Retina (tissue), 1 donor: ENCODE measurements at places on chromosomes 7 and 10.
A peak's percentile ranks its signal among the peaks of the same experiment; 100 is the strongest.

GRCh38 chr10:119723624-119724023, 2.2 kb upstream of the INPP5F start:
- no peak for DNase-seq

DNA sequence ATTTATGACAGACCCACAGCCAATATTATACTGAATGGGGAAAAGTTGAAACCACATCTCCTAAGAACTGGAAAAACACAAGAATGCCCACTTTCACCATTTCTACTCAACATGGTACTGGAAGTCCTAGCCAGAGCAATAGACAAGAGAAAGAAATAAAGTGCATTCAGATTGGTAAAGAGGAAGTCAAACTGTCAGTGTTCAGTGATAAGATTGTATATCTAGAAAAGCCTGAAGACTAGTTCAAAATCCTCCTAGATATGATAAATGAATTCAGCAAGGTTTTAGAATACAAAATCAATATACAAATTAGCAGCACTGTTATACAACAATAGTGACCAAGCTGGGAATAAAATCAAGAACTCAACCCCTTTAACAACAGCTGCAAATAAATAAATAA, 6.9 kb upstream of the ZNF138 start:
- DNase-seq = no peak

- DNase-seq = no peak
These were observed 57.2 kb upstream of the BET1 start for GRCh38 chr7:94061326-94061725.

- DNase-seq = no peak
These were observed 55.9 kb downstream of the ATXN7L1 start for GRCh38 chr7:105820363-105821066.

DNA sequence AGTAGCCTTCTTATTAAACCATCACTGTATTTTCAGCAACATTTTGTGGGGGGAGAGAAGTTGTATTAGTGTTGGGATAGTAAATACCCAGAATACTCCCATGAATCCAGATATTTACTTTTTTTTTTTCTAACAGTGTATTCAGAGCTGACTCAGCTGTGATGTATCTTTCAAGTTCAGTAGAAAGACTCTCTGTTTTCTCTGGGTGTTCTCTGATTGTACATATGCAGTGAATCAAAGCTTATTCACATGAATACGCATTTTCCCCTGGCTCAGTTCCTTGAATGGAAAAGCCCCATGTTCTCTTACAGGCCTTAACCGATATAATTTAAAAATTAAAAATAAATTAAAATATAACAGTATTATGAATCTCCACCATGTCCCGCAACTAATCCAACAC, 1.3 kb downstream of the TFPI2 start:
- DNase-seq = no peak

- no peak for DNase-seq
These were observed 131.9 kb downstream of the CALCR start for GRCh38 chr7:93442478-93443224.

- DNase-seq = peak; percentile 88
These were observed 517.5 kb upstream of the GALNT17 start for GRCh38 chr7:70614237-70615045.

- peak; percentile 12 for DNase-seq
These were observed 590.2 kb downstream of the MAGI2 start for GRCh38 chr7:78863281-78863680.

DNA sequence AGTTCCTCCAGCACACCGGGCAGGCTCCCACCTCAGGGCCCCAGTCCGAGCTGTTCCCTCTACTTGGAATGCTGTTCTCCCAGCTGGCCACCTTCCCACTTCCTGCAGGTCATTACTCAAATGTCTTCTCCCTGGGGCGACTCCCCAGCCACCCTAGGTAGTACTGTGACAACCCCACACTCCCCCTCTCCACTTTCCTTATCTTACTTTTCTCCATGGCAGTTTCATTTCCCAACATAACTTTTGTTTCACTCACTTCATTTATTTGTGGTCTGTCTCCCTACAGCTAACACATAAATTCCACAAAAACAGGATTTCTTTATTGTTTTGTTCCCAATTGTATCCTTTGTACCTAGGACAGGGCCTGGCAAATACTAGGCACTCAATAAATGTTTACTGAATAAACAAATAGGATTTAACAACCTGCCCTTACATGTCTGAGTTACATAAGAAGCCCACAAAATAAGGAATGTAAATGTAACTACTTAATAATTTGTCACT, 76.5 kb downstream of the JAZF1 start:
- DNase-seq = no peak

DNA sequence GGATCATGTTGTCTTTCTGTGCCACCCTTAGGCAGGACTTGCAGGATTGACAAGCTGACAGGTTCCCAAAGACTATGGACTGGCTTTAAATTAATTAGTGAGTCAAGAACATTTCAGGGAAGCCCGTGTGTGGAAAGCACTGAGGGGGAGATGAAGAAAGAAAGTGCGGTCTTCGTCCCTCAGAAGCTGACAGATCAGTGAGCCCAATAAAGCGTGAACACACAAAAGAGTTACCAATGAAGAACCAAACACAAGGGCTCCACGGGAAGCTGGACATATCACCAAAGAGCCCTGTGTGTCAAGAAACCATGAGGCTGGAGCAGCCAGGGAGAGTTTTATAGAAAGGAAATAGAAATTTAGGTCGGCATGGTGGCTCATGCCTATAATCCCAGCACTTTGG, 725.8 kb downstream of the PARD3 start:
- peak; percentile 52 for DNase-seq

DNA sequence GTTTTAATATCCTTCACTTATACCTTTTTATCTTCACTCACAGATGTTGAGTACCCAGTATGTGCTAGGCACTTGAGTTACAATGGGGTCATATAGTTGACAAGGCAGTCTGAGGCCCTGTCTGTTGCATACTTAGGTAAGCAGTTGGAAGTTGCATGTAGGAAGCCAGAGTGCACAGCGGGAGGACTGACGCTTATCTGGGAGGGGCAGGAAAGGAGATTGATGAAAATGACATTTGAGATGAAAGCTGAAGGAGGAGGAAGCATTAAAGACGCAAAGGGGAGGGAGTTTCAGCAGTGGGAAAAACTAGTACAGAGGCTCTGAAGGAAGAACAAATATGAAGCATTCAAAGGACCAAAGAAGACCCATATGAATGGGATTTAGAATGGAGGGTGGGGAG, 266.2 kb downstream of the HTR7 start:
- no peak for DNase-seq

GRCh38 chr7:28955718-28956607, 2.2 kb downstream of the TRIL start:
- DNase-seq = peak; percentile 91

GRCh38 chr10:125788156-125789034, 12.8 kb upstream of the MMP21 start:
- DNase-seq = no peak

GRCh38 chr7:20735346-20736065, 51.2 kb downstream of the SP8 start:
- no peak for DNase-seq

DNA sequence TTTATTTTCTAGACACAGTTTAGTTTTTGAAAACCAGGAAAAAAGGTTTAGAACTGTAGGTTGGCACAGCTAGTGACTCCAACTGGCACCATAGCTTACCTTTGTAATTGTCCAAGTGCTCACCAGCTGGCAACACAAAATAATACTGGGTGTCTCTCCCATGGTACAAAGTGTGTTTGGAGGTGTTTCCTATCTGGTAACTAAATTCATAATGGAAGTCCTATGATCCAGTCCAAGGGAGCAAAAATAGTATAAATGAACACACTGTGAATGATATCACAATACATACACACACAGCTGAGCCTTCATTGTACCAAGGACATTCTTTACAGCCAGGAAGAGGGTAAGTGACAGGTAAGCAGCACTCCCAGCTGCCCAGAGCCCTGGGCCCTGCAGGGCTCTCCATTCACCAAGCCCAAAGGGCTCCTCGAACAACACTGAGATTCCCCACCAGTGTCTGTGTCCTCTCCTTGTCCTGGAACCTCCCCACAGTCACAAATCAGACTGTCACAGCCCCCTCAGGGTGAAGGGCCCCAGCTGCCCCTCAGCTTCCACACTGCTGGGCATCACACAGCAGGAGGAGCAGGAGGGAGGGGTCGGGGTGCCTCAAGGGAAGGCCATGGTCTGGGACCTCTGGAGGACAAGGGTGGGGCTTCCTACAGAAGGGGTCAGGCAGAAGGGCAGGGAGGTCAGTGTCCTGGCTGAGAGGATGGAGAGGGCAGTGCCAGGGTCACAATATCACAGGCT, 72.1 kb downstream of the PKD1L1 start:
- no peak for DNase-seq

DNA sequence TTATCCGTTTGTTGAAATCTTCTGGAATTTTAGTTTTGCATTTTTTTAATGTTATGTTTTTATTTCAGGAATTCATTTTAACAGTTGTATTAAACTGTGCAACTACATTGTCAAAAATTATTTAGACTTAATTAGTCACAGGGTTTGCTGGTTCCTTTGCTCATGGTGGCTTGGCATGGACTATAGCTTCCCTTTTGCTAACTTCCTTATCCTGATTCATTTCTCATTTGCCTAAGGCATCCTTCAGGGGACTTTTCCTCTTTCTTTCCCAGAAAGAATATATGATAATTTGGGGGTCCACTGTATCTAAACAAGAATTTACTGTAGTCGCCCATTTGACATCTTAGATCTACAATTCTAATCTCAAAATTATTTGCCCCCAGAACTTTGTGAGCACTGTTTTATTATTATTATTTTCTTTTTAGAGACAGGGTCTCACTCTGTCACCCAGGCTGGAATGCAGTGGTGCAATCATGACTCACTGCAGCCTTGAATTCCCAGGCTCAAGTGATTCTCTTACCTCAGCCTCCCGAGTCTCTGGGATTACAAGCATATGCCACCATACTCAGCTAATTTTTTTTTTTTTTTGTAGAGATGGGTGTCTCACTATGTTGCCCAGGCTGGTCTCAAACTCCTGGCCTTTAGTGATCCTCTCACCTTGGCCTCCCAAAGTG, 13.9 kb downstream of the FIGNL1 start:
- no peak for DNase-seq

GRCh38 chr7:17771901-17772408, 168.3 kb downstream of the SNX13 start:
- DNase-seq = no peak

DNA sequence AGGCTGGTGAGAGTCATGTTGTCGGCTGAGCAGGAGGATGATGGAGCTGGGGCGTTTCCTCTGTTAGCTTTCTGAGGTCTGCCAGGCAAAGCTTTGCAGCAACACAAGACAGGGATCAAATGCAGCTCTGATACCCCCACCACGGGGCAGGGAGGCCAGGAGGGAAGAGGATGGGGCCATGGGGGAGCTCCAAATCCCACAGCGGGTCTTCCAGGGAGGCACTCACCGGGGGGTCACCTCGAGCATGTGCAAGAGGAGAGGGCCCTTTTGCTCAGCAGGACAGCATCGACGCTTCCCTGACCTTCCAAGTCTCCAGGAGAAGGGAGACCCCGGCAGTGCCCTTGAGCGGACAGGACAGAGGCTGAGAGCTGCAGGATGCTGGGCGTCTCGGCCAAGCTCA, 127.5 kb downstream of the WDR37 start:
- DNase-seq = no peak

DNA sequence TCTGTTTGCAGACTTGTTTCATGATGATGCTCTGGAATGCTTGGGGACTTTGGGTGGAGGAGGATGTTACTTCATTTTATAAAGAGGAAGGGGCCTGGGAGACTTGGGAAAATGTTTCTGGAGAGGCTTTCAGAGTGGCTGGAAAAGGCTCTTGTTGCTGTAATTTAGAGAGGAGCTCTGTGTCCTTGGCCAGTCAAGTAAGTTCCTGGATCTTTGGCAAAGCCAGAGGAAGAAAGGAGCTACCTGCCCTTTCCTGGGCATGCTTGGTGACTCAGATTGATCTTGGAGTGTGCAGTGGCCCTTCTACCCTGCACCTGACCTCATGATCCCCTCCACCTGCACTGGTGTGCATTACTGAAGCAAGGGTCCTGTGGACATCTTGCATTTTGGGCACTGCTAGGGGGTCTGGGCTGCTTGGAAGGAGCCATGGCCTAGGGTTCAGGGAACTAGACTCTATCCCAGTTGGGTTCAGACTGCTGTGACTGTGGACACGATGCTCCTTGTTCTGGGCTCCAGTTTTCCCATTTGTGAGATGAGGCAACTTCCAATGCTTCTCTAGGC, 56.1 kb downstream of the ADCYAP1R1 start:
- no peak for DNase-seq

- DNase-seq = no peak
These were observed 101.7 kb upstream of the YAE1 start for GRCh38 chr7:39464350-39465054.

- peak; percentile 63 for DNase-seq
These were observed 26.1 kb upstream of the RSU1 start for GRCh38 chr10:16843252-16843870.

DNA sequence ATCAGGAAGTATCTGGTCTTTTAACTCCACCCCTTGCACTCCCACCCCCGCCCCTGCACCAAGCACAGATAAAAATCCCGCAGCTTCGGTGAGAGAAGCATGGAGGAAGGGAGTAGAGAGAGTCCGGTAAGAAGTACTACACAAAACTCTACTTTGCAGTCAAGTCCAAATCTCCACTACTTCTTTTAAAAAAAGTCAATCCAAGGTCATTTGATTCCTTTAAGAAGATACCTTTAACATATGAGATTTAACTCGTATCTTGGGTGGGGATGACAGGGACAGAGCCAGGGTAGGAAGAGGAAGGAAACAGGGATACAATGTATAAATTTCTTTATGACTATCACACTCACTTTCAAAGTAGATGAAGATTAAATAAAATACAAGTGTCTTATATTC, 132.1 kb downstream of the NRBF2 start:
- peak; percentile 26 for DNase-seq

GRCh38 chr7:82194016-82194643, 249.4 kb downstream of the CACNA2D1 start:
- DNase-seq = no peak

DNA sequence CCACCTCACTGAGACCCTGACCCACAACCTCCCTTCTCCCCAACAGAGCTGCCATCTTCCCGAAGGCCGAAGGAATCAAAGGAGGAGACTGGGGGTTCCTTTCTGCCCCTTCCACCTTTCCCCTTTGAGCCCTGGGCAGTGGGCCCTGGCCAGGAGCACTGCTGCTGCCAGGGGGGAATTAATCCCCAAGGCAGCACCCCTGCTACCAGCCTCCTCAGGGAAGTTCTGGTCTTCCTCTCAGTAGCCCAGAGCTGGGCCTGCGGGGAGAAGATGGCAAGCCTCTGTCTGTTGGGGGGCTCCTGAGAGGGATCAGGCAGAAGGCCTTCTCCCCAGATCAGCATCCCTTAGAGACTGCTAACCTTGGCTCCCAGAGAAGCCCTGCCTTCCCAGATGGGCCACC, 25.5 kb downstream of the DPCD start:
- DNase-seq = no peak
